ENCODE measurements at places on chromosomes 12 and 14.

- peak; percentile 36 for DNase-seq
Observed at GRCh38 chr12:26791301-26791791, 41.6 kb downstream of the ITPR2 start.

GRCh38 chr12:14982562-14982961 lies 9.7 kb downstream of the PDE6H start:
- DNase-seq = no peak

DNA sequence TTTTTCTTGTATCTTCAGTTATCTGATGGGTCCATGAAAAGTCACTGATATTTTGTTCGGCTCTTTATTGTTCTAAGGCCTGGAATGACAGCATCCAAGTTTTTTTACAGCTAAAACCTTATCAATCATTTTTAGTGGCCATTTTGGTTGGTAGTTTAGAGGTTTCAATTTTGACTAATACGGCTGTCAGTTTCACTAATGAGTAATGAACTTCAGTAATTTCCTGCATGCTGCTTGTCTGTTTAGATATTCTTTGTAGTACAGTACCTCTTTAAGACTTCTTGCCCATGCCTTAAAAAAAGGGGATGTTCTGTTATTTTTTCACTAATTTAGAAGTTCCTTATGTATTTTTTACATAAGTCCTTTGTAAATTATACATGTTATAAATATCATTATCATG lies 176.7 kb downstream of the LRFN5 start:
- no peak for DNase-seq

DNA sequence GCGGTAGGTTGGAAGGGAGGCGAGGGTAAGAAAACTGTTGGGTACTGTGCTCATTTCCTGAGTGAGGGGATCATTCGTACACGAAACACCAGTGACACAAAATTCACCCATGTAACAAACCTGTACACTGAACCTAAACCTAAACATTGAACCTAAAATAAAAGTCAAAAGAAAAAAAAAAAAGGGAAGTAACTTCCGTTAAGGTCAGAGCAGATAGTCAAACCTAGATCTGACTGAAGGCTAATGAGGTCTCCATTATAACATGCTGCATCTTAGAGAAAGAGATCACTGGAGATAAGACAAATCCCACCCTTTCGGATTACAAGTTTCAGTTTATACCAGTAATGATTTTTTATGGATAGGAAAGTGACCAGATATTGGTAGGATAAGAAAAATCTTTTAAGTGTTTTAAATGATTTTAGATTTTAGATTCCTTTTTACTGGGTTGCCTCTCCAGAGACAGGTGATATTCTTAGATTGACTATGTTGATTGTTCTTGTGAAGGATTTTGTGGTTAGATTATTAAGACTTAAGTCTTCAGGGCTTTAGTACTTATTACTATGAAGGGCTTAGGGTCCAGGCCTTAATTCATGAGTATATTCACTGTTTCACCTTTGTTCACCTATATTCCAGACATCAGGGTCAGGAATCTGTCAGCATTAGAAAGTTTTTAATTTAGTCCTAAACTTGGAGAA lies 11.2 kb upstream of the NCKAP1L start:
- DNase-seq = peak; percentile 14

DNA sequence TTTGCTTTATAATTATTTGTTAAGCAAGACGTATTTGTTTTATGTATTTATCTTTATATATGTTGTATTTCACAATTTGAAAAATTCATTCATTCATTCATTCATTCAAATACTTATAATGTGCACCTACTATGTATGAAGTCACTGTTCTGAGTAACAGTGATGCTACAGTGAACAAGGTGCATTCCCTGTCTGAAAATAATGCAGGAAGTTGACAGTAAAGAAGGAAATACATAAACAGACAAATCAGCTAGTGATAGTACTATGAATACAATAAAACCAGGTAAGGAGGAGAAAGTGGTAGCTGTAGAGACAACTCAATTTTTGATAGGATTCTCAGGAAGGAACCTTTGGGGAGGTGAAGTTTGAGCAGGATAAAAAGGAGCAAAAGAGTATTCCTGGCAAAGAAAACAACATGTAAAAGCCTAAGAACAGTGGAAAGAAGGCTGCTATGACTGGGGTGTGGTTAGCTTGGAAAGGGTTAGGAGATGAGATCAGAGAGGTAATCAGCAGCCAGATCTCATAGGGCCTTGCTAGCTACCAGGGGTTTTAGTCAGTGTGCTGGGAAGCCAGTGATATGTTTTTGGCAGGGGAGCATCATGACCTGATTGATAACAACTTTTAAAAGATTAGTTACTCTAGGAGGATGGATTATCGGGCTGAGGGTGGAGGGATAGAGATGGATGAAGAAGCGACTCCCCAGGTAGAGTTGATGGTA lies 17.4 kb downstream of the BICDL1 start:
- no peak for DNase-seq

DNA sequence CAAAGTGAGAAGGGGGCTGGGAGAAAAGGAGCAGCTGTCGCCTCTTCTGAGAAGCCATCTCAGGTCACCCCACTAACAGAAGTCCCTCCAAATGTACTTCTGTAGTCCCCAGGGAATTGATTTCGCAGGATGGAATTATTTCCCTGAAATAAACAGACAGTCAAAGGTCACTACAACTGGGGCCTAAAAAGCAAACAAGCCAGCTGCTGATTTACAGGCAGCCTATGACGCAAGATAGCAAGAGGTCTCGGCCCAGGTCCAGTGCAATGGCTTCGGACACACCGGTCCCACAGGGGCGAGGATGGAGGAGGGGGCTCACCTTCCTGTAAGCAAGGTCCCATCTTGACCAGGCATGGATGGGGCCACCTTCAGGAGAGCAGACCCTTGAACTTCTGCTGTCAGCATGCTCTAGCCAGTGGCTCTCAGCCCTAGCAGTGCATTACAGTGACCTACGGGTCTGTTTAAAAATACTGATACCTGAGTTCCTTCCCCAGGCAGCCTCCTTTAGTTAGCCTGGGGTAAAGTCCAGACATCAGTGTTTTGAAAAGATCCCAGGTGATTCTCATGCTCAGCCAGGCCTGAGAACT lies 18.1 kb downstream of the NUAK1 start:
- DNase-seq = no peak

DNA sequence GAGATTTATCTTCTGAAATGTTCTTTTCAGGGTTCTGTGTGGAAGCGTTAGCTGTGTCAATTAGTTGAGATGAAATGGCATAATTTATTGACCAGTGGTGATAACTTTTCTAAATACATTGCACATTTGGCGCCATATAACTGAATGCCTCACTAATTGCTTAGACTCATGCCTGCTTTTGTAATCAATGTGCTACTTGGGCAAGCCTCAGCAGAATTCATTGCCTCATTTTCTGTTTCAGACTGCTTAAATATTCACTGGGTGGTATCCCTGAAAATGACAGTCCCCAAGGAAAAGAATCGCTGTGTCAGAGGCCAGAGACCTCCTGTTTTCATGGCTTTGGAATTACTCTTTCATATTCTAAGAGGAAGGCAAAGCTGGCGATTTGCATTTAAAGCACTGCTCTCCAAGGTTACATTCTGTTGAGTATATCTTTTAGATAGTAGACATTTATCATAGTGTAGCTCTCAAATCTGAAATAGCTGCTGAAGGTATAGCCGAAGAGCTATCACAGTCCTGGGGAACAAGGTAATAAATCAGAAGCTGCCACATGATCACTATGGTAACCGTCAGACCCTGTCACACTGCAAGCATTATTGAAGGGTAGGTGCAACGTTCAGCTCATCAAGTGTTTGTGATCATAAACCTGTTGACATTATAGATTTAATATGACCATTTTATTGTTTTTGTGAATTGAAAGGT lies 297.3 kb upstream of the E2F7 start:
- DNase-seq = no peak

DNA sequence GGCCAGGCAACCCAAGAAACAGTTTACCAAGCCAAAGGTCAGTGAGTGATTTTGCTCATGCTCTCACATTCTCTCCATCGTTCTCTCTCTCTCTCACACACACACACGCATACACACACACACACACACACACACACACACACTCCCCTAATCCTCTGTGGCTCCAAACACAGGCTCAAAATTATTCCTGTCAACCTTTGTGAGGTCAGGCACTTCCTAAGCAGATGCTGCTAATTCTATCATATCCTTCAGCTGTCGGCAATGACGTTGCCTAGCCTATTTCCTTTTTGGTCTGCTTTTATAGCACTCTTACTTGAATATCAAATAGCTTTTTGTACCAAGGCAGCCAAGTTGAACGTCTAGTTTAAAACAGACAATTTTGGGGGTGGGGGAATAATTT lies 98.9 kb upstream of the EGLN3 start:
- no peak for DNase-seq

DNA sequence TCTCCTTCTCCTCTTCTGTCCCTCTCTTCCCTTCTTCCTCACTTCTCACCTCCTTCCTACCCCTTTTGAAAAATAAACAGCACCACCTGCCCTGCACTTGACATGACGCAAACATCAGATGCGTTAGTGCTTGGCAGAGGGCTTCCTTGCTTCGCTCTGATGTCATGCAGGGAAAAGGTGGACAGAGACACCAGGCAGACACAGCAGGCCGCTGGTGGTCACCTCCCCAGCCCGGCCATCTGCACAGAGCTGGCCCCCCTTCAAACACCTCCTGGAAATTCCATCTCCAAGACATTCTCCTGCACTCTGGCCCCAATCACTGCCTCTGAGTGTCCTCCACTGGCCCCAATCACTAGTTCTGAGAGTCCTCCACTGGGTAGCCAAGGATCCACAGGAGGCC lies 353.6 kb downstream of the MED13L start:
- no peak for DNase-seq

DNA sequence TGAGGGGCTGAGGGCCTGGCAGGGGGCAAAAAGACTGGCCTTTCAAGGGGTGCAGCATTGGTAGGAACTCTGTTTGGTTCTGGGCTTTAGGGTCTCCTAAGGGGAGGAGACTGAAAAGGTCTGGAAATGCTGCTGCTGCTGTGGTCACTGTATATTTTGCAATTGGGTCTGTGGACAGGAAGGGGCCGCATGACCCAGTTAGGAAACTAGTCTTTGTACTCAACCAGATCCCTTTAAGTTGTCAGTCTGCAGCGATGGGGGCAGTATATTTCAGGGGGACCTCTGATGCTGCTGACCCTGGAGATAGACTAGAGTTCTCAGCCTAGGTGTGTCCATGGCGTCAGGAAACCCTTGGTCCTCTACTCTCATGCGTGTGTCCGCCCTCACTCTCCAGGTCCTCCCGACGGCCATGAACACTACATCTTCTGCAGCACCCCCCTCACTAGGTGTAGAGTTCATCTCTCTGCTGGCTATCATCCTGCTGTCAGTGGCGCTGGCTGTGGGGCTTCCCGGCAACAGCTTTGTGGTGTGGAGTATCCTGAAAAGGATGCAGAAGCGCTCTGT lies 4.0 kb downstream of the LTB4R start:
- no peak for DNase-seq

DNA sequence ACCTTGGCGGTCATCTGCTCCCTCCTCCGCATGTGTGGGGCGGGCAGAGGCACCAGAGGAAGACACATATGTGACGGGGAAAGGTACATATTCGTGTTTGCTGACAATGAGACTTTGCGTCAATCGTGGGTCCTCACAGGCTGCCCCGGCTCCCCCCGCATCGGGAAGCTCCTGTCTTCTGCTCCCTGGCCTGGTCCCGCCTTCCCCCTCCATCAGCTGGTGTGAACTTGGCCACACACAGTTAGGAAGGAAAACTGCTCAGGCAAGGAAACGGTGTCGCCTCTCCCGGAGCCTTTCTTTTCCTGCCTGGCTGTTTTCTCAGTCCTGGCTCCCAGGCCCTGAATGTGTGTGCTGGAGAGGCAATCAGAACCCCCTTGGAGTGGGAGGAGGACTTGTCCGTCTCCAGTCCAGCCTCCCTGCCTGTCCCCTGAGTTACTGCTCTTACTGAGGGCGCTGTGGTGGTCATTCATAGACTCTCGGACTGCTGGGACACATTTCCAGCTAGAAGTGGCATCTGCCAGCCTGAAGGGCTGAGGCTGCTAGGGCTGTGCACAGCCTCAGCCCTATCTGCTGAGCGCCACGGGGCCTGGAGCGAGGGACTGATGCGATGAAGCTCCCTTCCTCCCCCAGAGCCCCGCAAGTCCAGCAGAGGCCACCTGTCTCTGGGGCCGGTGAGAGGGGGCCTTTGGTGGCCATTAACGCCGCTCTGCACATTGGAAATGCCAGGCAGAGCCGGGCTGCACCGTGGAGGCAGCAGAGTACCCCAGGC lies 44.2 kb upstream of the TSPAN9 start:
- DNase-seq = no peak

- peak; percentile 73 for DNase-seq
Observed at GRCh38 chr14:24612196-24612595, 2.7 kb upstream of the GZMH start.

GRCh38 chr14:24051789-24052655 lies at the start of gene CARMIL3:
TSS of gene CARMIL3 (plus strand) at chr14:24052009. CDS start at chr14:24052154, 145 bp downstream.
- peak; percentile 79 for DNase-seq

DNA sequence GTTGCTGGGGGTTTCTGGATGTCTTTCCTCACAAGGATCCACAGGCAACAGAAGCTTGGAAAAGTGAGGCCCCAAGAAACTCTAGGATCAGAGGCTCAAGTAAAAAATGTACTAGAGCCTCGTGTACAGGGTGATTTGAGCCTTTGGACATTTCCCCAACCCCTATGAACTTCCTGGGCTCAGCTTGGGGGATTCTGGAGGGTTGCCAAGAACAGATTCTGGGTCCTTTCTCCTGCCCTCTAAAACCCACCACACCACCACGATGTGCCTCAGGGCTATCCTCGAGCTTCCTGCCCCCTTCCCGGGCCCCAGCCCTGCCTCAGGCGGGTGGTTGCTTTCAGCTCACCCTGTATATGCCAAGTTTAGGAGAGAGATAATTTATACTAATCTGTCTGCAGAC lies 583 bp downstream of the FAM186B start:
- no peak for DNase-seq

- no peak for DNase-seq
Observed at GRCh38 chr14:28952666-28953065, 186.1 kb downstream of the FOXG1 start.

- DNase-seq = no peak
Observed at GRCh38 chr12:119683816-119684215, 15.9 kb downstream of the PRKAB1 start.

DNA sequence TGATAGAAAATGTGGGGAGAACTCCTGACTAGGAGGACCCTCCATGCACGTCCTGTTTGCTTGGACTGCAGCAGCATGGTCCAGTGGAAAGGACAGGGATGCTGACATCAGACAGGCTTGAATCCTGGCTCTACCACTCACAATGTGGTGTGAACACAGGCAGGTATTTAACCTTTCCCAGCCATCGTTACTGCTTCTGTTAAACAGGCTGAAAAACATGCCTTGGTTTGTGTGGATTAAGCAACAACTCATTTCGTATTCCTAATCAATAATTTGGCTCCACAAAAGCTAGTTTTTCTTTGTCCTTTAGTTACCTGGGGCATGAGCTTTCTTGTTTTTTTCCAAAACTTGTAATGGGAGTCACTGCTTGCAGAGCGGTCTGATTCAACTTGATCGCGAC lies 41.0 kb downstream of the APPL2 start:
- no peak for DNase-seq
